ENCODE measurements at places on chromosomes 5 and 9.

DNA sequence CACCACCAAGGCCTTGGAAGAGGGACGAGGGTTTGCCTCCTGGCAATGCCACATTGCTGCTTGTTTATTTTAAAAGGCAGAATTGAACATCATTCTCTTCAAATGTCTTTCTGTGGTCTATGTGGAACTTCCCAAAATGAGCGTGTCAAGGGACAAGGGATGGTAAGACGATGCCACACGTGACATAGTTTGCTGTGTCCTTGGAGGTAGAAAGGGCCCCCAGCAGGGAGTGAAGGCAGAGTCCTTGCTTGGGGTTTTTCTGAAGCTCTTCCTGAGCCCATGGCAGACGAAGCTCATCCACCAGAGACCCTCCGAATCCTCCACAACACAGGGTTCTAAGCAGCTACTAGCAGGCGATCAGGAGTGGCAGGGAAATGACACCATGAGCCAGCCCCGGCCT lies 28.3 kb downstream of the PRRX2 start:
- DNase-seq, result no peak

- DNase-seq, result no peak
Observed at GRCh38 chr9:127968700-127969383, 11.9 kb downstream of the EEIG1 start.

GRCh38 chr5:136423944-136424606 lies 58.7 kb upstream of the TRPC7 start:
- DNase-seq, result no peak

- DNase-seq, result no peak
Observed at GRCh38 chr5:83899326-83899970, 178.8 kb upstream of the HAPLN1 start.

DNA sequence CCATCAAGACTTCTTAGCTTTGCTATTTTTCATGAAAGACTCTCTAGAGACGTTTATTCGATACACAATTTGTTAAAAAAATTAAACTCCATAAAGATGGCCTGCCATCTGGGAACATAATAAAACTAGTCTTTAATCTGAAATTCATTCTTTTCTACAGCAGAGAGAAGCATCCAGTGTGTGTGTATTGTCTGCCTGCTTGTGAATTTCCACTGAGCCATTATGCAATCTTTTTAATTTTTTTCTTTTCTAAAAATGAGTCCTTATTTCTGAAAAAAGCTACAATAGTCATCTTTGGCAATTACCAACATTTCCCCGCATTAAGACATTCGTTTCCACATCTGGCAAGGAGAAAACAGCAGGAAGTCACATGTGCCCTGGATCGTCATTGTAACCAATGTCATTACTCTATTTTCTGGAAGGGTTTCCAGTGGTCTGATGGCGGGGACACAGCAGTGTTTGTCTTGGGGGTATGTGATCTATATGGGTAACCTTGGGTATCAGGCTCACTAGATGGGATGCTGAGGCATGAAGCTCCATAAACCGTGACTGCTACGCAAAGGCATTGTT lies 263.1 kb downstream of the MSX2 start:
- DNase-seq, result no peak

DNA sequence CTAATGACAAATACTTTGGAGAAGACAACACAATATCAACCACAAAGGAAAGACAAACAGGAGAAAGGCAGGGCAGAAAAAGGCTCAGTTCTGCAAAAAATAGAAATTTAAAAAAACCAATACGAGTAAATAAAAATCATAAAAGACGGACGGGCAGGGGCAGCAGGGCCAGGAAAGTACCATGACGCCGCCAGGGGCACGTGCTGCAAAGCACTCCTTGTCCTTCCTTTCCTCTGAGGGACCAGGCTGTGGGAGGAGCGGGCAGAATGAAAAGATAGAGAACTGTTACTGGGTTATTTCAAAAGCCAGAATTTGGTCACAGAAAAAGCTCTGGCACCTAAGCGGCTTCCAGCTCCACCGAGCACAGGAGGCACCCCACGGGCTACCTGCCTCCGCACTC lies 53.9 kb downstream of the HABP4 start:
- DNase-seq, result no peak

All from stimulated activated CD8-positive, alpha-beta memory T cell treated with anti-CD3 and anti-CD28 coated beads, Interleukin-7, amount 100 ng/mL, for 1 hour (primary cell).